ENCODE measurements at places on chromosomes 7 and 10.

DNA sequence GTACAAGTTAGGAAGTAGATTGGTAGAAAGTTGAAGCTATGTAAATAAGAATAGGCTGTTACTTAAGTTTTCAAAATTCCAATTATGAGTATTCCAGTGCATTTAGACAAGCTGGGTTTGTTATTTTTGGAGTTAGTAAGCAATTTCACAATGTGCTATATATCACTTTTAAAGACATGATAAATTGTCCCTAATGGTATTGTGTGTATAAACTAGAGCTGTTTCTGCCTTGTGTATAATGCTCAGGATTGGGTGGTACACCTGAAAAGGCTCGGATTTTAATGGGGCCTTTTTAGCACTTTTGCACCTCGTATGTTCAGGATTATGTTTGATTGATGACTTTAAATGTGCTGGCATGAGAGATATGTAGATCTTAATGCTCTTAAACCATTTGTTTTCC is 175.8 kb downstream of the VTI1A start:
- DNase-seq = no peak

- DNase-seq = no peak
These were observed 116.7 kb downstream of the SMURF1 start for GRCh38 chr7:99027241-99027640.

GRCh38 chr10:7405637-7406036 is 5.2 kb downstream of the SFMBT2 start:
- no peak for DNase-seq

GRCh38 chr10:71072823-71073210 is 139.6 kb upstream of the UNC5B start:
- DNase-seq = no peak

- DNase-seq = no peak
These were observed 150.4 kb downstream of the MAD1L1 start for GRCh38 chr7:2082139-2082998.

DNA sequence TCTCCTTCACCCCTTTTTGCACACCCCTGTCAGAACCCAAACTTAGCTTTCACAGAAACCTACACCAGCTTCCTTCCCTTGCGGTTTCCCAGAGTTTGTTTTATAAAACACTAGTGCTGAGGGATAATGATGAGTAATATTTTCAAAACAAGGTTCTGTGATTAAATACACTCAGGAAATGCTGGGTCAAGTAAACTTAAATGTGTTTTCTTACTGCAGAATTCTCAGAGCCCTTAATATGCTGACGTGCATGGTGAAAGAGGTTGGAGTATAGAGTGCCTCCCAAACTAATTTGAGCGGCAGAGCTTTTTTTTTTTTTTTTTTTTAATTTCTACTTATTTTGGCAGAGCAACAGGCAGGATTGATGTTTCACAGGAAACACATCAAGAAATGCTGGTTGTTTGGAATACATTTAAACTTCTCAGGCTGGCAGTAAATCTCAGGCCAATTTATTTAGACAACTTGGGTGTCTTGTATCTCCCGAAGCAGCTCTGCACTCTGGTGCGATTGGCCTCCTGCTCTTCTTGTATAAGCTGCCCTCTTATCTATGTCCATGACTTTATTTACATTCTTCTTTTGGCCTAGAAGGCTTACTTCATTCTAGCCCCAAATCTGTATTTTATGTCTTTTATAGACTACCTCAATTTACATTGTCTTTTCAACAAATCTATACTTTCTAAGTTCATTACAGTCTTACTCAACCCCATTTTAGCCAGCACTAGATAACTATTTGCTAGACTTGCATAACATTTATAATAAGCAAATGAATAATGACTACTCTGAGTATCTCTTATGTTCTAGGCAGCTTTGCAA is 165.4 kb downstream of the BMPER start:
- no peak for DNase-seq
